Ureter (tissue), 1 donor: ENCODE measurements at places on chromosomes 2 and 18. TPM values are rescaled to one million over a fixed set of nuclear protein-coding genes. Genes with fewer than 3 reads are reported as not detected.

The BCL2 gene
- total RNA-seq: 13.3 TPM

The ZNF804A gene
- 1.2 TPM for total RNA-seq

The CYP26B1 gene
- 1.1 TPM for total RNA-seq

The CCDC74B gene
- total RNA-seq: 1.7 TPM

The TDRD15 gene
- 0.10 TPM for total RNA-seq

The SOWAHC gene
- total RNA-seq: 19.6 TPM

DNA sequence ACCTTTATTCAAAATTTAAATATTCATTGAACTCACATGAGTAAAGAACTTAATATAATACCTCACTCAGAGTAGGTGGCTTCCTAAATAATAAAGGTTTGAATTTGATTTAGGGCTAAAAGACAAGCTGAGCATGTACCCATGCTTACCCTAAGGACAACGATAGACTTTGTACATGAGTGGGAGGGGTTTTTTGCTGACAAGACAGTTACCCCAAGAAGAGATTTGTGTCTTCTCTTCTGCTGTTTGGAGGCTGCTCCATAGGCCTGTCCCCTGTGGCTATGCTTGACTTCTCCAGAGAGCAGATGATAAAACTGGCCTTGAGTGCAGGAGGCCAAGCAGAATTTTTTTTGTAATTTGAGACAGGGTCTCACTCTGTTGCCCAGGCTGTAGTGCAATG is 383.9 kb downstream of the TMEM182 start:
- no peak for DNase-seq

DNA sequence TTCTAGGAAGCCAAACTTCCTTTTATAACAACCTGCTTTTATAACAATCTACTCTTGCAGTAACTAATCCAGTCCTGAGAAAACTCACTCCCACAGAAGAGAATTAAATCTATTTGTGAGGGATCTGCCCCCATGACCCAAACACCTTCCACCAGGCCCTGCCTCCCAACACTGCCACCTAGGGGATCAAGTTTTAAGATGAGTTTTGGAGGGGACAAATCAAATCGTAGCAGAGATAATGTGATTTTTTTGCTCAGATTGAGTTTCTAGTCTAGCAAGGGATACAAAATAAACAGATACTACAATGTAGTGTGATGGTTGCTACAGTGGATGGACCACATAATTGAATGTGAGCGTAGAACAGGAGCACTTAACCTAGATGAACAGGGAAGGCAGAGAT is 52.2 kb downstream of the NCOA1 start:
- no peak for DNase-seq

DNA sequence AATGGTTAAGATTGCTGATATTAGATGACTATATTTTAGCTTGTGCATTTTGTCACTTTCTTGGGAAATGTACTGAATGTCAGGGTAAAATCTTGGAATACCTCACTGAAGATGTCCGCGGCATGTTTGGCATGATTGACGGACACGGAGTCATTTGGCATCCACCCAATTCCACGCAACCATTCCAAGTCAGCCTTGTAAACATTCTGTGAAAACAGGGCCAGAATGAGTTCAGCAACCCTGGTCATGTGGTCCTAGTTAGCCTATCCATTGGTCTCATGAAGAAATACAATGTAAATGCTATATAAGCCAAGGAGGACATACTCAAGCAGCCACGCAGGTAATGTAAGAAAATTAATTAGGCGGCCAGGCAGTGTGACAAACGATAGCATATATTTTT is 159.5 kb downstream of the RIF1 start:
- no peak for DNase-seq

DNA sequence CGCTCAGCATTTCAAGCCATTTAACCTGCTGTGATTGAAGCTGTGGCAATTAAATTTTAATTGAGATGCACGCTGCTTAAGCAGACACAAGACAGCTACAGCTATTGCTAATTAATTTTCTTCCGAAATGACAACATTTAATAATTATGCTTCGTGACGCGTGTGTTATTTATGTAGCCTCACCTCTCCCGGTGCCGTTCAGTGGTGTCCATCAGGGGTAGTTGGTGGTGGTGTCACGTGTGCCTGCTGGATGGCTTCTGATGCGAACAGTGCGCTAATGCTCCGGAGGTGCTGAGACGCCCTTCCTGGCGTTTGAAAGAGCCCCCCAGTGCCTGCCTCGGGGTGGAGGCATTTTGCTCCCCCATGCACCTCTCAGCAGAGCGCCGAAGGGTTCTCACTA is 39.5 kb downstream of the GLI2 start:
- DNase-seq: no peak

DNA sequence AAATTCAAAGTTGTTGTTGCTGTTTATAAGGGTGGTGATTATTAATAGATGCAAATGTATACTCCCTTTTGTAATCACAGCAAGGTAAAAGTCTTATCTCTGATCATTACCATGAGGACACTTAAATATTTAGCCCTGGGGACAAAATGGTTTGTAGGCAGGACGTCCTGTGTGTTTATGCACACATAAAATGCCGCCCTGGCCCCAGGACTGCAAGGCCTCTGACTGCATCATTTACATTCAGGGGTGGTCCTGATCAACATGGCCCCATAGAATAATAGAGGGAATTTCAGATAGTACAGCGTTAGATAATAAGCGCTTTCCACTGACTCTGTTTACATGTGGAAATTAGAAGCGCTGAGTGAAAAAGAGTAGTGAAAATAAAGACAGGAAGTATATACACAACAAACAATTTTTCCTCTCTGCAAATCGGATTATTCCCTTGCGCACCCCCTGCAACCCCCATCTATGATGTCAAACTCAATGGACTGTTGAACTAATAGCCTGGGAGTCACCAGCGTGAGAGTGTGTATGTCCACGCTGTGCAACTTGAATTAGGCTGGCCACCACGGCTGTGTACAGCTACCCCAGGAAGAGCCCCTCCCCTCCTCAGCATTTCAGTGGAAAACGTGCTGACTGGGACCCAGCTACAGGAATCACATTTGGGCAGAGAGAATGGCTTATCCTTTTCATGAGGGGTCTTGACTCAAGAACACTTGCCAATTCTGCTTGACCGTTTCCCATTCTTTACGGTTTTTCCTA is 291.5 kb downstream of the SOX11 start:
- no peak for DNase-seq

GRCh38 chr18:44599412-44599811 is 81.3 kb upstream of the SETBP1 start:
- DNase-seq: no peak

DNA sequence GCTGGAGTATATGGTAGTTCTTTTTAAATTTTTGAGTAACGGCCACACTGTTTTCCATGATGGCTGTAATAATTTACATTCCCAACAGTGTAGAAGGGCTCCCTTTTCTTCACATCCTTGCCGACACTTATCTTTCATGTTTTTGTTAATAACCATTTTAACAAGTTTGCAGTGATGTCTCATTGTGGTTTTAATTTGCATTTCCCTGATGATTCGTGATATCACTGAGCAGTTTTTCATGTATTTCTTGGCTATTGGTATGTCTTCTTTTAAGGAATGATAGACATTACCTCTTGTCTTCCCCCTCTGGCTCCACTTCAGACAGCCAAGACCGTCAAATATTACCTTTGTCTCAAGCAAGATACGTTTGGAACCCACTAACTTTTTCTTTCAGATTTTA is 371.1 kb upstream of the NRP2 start:
- no peak for DNase-seq

GRCh38 chr2:95042472-95043271 is 17.2 kb downstream of the MAL start:
- DNase-seq: no peak

- DNase-seq: no peak
Measured at GRCh38 chr2:24517247-24517646, 26.2 kb downstream of the NCOA1 start.
